SW 1271 (cell line): ENCODE measurements at places on chromosomes 3 and 15.
A peak's percentile ranks its signal among the peaks of the same experiment; 100 is the strongest.

- no peak for DNase-seq
Observed at GRCh38 chr3:73580343-73580742, 44.4 kb downstream of the PDZRN3 start.

DNA sequence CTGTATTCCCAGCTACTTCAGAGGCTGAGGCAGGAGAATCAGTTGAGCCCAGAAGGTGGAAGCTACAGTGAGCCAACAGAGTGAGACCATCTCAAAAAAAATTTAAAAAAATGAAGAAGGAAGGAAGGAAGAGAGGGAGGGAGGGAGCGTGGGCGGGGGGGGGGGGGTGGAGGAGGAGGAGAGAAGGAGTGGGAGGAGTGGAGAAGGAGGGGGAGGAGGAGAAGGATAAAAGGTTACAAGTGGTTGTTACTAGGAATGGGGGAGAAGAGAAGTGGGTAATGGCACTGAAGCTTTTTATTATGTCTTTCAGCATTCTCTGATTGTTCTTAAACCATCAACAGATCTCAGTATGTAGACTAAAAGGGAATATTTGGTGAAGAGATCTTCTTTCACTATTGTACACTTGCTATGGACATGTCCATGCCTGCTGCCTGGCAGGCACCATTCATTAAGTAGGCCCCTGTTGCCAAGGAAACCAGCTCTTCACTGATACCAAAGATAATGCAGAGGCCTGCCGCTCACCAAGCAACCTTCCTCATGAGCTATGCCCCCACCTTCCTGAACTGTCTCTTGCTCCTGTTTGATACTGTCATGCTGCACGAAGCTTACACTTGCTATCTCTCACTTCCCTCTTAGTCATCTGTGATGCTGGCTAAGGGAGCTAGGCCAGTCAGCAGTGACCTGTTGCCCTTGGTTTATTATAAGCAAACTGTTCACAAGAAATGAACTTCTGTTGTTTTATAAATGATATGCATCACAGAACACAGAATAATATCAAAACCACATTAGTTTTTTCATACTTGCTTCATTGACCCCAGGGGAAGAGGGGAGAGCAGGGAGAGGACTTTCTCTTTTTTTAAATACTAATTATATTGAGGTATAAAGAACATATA lies 23.1 kb downstream of the EPM2AIP1 start:
- DNase-seq = peak; percentile 25

DNA sequence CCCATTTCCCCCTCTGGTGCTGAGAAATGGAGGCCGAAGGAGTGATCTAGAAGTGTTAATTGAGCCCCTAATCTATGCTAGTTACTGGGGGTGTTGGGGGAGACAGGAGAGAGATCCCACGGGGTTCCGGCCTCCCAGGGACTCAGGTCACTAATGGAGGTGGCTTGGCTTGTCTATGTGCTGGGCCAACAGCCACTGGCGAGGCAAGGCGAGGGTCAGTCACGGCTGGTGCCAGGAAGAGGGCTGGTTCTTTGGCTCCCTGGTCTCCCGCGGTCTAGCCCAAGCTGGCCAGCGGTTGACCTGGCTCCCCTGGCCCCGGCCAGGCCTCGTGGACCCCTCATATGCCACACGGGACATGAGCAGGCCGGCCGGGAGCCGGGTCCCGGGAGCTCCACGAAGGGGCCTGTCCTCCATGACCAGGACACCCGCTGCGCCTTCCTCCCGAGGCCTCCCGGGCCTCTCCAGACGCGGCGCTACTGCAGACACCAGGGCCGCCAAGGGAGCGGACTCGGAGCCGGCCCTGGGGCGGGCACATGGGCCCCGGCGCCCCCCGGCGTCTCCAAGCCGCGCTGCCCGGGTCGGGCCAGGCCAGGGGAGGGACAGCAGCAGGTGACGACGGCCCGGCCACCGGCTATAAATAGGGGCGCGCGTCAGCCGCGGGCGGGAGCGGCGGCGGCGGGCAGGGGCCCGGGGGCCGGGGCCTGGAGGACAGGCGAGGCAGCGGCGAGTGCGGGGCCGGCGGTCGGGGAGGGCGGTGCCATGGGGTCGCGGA lies at the start of gene ALPK3:
Gene ALPK3 (plus strand): TSS at position 663 of the 772 bp plus-strand sequence. CDS start 97 bp downstream, at position 760.
- DNase-seq = no peak

DNA sequence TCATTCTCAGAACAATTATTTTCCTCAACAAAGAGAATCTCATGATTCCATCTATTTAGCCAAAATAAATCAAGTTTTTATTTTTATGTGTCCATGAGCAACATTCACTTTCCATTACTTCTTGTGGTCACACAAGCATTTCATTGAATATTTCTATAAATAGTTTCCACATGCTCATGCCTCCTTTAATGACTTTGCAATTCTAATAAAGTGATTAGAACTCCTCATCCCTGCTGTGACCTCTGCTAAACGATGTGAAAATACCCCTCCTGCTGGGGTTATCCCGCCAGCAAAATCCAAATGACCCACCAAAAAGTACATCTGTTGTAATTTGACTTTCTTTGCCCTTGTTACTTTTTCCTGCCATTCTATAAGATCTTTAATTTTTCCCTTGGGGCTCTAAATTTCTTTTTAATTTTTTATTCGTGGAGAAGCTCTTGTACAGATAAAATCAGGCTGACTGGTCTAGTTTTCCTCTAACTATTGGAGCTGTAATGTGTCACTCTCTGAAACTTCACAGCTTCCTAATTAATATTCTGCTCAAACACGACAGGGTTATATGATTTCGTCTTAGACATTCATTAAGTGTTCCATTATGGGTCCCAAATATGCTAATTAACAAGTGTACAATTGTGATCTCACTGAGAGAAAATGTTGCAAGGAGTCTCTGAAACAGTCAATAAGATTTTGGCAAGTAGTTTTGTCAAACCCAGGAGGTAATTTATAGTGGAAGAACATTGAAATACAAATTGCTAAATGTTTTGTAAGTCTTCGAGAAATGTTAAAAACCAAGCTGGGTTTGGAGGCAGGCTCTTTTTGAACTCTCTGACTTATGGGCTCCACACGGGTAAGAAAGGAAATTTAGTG lies 533.1 kb upstream of the NAALADL2 start:
- DNase-seq = no peak

DNA sequence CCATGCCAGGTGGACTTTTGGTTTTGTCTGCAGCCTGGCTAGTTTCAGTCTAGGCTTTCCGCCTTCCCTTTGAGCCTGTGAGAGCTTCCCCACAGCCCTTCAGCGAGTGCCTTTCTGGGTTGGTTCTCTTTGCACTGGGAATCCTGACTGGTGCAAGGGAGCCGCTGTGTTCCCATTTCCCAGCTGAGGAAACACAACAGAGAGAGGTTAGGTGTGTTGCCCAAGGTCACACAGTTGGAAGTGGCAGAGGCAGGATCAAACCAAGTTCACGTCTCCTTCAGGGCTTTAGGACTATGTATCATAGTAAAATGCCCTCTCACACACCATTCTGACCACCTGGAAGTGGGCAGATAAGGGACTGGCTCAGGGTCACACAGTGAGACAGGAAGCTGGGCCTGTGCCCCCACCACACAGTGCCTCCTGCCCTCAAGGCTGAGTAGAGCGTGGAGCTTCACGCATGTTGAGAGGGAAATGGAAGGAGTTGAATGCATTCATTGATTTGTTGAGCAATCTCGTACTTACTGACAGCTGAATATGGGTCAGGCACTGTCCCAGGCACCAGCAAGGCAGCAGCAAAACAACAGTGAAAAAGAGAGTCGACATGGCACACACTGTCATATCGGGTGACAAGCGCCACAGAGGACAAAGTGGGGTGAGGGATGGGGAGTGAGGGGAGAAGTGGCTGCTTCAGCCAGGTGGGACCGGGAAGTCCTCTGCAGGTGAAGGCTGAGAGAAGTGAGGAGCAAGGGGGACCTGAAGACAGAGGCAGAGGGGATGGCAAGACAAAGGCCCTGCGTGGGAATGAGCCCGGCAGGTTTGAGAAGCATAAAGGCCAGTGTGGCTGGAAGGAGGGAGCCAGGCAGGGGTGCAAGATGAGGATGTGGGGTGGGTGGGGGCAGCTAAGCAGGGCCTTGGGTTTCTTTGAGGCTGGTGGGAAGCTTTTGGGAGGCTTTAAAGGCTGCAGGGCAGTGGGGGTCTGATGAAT lies 12.3 kb upstream of the ANPEP start:
- no peak for DNase-seq

DNA sequence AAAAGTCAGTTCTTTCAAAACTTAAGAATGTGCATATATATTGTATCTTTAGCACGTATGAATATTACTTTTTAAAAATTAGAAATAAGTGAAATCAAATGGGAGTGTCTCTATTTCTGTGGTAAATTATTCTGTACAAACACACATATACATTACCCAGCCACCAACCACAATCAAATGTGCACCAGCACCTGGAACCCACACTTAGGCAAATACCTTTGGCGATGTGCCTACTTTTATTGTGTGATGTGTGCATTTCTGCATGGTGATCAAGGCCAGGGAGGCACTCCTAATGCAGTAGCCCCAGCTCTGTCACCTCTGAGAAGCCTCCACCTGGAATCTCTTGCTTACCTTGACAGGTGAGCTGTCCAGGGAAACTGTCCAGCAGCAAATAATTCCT lies 76.9 kb downstream of the PIK3R4 start:
- no peak for DNase-seq

DNA sequence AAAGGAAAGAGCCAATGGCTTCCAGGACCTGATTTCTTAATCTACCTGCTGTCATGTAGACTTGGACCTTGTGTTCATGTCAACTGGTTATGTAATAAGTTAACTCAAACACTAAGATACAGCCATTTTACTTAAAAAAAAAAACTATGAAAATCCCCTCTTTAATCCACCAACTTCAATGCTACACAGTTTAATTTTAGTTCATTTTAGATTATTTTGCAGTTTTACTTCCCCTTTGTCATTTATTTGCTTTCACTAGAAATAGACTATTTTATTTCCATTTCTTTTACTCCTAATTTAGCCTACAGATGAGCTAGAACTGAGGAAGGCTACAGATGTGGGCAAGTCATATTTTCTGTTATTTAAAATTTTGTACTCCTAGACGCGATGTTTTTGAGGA lies 10.7 kb upstream of the DNAJC13 start:
- no peak for DNase-seq

DNA sequence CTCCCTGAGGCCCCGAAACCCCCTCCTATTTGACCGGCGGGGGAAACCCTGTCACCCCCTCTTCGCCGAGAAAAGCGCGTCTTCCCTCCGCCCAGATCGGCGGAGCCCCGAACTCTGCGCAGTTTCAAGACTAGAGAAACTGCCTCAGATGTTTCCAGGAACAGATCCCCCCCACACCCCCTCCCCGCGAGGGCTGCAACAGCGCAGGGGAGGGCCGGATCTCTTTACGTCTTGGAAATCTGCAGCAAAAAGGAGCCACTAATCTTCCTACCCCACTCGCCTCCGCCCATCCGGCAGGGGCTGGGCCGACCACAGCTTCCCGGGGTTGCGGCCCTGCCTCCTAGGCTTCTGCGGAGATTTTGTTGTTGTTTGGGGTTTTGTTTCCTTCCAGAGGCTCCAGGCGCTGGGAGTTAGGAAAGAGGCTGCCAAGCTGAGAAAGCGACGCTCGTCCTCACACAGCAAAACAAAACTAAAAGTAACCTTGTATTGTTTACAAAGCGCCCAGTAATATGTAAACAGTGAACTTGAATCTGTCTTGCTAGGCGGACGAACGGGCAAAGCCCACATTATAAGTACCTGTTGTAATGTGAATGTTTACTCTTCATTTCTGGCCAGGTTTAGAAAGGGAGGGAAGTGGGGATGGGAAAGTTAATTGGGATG lies 2.2 kb downstream of the FOXB1 start:
- DNase-seq = no peak

DNA sequence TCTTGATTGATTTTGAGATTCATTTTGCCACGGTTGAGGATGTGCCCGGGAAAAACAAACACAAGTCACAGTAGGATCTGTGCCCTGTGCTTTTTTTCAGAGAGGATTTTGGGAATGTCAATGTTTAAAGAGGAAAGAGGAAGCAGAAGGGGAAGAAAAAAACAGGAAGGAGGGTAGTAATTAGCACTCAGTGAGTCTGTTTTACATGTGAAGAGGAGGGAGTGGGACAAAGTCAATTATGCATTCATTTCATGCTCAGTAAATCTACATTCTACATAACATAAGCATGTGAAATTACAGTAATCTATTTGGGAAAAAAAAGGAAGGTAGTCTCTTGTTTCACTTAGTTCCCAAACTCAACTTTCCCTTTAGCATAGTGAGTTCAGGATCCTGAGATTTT lies 18.3 kb upstream of the CD200 start:
- DNase-seq = no peak

DNA sequence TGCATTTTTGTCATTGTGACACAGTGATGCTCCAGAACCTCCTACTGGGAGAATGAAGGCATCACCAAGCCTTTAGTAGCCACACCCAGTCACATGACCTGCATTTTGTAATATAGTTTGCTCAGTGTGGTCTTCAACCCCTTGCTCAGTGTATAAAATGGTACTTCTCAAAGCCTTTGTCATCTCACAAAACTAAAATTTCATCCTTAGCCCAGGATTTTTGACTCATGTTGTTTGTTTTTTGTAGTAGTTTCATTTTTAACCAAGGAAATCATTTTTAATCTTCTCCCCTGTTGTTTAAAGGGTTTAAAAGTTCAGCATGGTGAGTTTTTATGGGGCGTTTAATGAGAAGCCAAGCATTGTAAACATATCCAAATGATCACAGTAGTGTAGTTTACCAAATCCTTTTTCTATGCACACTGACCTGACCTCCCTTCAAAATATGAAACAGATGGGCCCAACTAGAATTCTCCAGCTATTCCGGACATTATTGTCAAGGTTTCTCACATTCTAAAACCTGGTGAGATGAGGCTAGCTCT lies 123.5 kb upstream of the IL12A start:
- no peak for DNase-seq

DNA sequence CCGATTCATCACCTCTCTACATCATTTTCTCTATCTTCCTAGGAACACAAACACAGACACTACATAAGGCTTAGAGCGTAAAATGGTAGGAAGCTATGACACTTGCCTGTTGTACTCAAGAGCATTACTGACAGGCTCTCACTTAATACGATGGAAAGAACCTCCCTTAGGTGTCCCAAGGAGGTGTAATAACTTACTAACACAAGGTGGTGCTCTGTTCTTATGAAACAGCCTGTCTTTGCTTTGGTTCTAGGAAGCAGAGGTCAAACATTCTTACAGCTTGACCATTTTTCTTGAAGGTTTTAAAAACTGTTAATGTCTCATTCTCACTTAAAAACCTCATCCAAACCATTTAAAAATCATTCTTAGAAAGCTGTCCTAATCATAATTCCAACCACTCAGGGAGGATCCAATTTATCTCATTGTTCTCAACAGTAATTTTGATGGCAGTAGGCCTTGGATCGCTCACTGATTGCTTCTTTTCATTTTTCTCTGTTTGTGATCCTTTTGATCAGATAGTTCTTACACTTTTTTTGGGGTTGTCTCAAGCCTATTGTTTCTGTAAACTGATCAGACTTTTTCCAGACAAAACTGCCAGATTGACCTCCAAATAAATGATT lies 317.8 kb upstream of the AGTR1 start:
- no peak for DNase-seq
